K562 (cell line): ENCODE measurements at places on chromosomes 1 and 21. TPM values are rescaled to one million over a fixed set of nuclear protein-coding genes. Genes with fewer than 3 reads are reported as not detected.

GRCh38 chr1:119007670-119008482, 19.7 kb upstream of the TBX15 start:
- DNase-seq: no peak
- H3K27me3 ChIP-seq: peaks cover 13% of the 10 kb centered on the region; the same call in 1 of the 3 replicates
- H3K4me1 ChIP-seq: no peaks in the 10 kb centered on the region; the same call in 2 of the 3 replicates
- H3K27ac ChIP-seq: no peak overlapping the region
- no peak overlapping the region for H3K4me3 ChIP-seq

NBPF10 gene
- 0.72 and 0.89 TPM in 2 replicates for total RNA-seq

PTGFR gene
- total RNA-seq: 0.04 TPM in 1 of 2 replicates, not detected in the other

- no peaks in the 10 kb centered on the region for H3K27me3 ChIP-seq
- H3K4me3 ChIP-seq: no peak overlapping the region
Observed at GRCh38 chr1:227577500-227577899, 14.1 kb downstream of the ZNF678 start.
